Activated CD4-positive, alpha-beta T cell treated with anti-CD3 and anti-CD28 coated beads for 36 hours (primary cell): ENCODE measurements at places on chromosomes 1 and 21. TPM values are rescaled to one million over a fixed set of nuclear protein-coding genes. Genes with fewer than 3 reads are reported as not detected.

DNA sequence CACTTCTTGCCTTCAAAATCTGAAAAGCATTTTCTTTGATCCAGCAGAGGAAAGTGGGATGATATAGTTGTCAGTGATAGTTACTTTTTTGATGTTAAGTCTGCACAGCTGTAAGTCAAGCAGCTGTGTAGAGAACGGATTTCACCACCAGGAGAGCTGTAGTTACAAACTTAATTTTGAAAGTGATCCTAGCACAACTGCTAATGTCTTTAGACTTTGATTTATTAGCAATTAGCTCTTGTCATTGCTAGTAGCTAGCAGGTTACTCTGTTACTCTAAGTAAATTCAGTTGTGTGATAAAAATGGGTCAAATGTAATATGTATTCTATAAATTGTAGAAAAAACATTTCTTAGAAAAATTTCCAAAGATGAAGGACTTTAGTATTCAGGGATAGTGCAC is 46.0 kb downstream of the ALG6 start:
- H3K4me1 ChIP-seq = no peaks in the 10 kb centered on the region
- H3K4me3 ChIP-seq = no peak overlapping the region
- H3K36me3 ChIP-seq = peaks cover 21% of the 10 kb centered on the region
- no peaks in the 10 kb centered on the region for H3K27me3 ChIP-seq
- H3K27ac ChIP-seq = no peak overlapping the region

DNA sequence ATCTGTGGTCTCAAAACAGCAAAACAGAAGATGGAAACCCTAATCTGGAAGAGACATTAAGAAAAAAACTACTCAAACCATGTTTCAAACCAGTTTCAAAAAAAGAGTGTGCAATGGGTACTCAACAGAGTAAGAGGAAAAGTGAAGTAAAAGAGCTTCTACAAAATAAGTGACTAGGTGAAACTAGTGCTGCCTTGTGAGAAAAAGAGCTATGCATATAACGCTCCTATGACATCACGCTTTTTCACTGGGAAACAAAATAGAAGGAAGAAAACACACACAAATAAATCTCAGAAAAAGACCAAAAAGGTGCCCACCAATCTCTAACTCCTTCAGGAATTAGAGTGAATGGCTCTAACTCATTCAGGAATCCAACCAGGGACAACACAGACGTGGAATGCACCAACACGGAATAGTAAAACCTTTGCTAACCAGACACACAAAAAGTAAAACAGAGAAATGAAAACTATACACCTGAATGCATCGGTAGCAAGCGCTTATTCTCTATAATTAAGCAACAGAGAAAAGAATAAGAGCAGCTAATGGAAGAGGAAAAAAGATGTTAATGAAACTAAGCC is 1.3 kb downstream of the FOXJ3 start:
- no peaks in the 10 kb centered on the region for H3K27me3 ChIP-seq
- DNase-seq = no peak
- peak overlapping the region; percentile 78 for H3K27ac ChIP-seq

SERTAD4 gene
- total RNA-seq = not detected

- no peaks in the 10 kb centered on the region for H3K27me3 ChIP-seq
- H3K36me3 ChIP-seq = no peaks in the 10 kb centered on the region
- no peak for DNase-seq
- no peak overlapping the region for H3K4me3 ChIP-seq
- peaks cover 25% of the 10 kb centered on the region for H3K4me1 ChIP-seq
- H3K27ac ChIP-seq = no peak overlapping the region
Measured at GRCh38 chr1:83689921-83690868, 308.7 kb downstream of the TTLL7 start.

DNA sequence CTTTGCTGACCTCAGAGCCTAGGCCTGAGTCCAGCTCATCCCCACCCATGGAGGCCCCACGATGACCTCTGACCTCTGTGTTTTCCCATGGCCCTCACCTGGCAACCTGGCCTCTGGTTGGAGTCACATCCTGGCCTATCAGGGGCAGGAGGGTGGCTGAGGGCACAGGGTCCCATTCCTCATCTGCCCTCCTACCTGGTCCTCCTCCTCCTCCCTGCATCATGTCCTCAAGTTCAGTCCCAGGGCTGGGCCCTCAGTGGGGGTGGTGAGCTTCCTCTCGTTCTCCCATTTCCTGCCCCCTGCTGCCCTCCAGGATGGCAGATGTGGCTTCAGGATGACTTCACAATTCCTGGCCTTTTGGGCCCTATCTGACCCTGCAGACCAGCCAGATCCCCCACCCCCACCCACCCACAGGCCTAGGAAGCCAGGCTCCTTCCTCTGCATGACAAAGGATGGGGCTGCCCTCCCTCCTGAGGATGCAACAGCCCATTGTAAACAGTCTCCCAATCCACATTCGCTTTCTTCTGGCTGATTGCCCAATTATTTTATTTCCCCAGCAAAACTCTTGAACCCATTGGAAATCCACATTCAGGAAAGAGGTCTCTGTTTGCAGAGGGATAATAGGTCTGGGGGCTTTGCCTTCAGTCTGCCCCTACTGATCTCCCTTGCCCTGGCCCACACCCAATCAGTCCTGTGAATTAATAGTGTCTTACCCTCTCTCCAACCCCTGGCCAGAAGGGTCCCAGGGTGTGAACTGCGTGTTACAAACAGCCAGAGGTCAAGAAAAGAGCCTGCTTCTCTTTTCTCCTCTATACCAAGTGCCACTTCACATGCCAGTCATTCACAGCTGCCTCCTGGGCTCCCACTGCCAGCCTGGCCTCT is 10.3 kb upstream of the LEFTY1 start:
- H3K4me1 ChIP-seq = peaks cover 39% of the 10 kb centered on the region
- H3K36me3 ChIP-seq = no peaks in the 10 kb centered on the region
- no peaks in the 10 kb centered on the region for H3K27me3 ChIP-seq
- H3K4me3 ChIP-seq = no peak overlapping the region
- peak overlapping the region; percentile 88 for H3K27ac ChIP-seq
- DNase-seq = no peak

- peaks cover 58% of the 10 kb centered on the region for H3K36me3 ChIP-seq
- H3K27me3 ChIP-seq = no peaks in the 10 kb centered on the region
- H3K4me3 ChIP-seq = no peak overlapping the region
- H3K27ac ChIP-seq = peak overlapping the region; percentile 85
Measured at GRCh38 chr1:160607011-160607671, 27.8 kb upstream of the CD84 start.

AMIGO1 gene
- total RNA-seq = 2.0 TPM

DNA sequence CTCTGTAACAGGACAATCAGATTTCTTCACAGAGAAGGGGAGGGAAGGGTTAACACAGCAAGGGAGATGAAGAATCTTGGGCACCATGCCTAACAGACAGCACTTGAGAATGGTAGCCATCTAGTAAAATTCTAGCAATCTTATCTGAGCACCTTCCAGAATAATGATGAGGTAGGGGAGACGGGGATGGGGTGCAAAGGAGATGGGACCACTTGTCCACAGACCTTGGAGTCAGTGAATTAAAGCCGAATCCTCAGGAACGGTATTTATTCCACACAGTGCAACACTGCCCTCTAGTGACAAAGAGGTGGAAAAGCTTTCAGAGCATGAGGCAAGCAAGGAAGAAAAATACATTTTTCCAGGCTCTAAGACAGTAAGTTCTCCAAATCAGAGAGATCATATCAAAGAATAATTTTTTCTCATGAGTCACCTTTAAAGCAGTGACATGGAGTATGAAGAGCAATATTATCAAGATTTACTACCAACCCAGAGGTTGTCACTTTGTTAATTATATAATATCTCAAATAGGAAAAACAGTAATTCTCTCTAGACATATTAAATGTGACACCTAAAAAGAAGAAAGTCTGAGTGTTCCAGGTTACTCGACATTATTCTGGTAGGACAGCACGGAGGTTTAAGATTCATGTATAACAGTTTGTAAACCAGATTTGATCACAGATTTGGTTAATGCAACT is 43.3 kb upstream of the LPAR3 start:
- peaks cover 17% of the 10 kb centered on the region for H3K36me3 ChIP-seq
- no peaks in the 10 kb centered on the region for H3K27me3 ChIP-seq
- H3K4me3 ChIP-seq = no peak overlapping the region
- DNase-seq = peak; percentile 25
- no peak overlapping the region for H3K27ac ChIP-seq

CDK11B gene
- 36.3 TPM for total RNA-seq

IRF6 gene
- 0.11 TPM for total RNA-seq

ASTN1 gene
- total RNA-seq = not detected

LYSMD1 gene
- total RNA-seq = 5.1 TPM

DNA sequence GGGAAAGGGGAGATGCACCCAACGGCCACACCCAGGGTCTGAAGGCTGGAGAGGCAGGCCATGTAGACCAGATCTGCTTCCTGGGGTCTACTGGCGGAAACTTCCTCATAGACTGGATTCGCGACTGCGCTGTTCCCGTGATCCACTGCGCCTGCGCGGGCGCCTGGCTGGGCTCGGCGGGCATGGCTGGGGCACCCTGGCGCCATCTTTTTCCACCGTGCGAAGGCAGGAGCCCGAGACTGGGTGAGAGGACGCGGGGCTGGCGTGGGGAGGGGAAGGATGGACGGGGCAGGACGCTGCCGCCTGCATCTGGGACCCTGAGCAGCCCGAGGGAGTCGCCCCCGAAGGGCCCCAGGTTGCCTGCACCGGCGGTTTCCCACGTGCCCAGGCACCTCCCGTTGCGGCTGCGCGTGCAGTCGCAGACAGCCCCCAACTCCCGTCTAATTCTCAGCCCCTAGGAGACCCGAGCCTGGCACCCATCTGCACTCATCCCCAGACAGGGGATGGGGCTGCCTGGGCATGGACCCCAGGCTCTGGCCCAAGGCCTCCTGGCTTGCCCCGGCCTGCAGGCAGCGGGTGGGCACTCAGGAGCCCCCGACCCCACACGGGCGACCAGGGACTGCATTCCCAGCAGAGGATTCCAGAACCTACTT is 12.4 kb upstream of the FAM3B start:
- H3K36me3 ChIP-seq = no peaks in the 10 kb centered on the region
- H3K27me3 ChIP-seq = no peaks in the 10 kb centered on the region
- DNase-seq = no peak
- no peak overlapping the region for H3K27ac ChIP-seq
- H3K4me1 ChIP-seq = no peaks in the 10 kb centered on the region

DNA sequence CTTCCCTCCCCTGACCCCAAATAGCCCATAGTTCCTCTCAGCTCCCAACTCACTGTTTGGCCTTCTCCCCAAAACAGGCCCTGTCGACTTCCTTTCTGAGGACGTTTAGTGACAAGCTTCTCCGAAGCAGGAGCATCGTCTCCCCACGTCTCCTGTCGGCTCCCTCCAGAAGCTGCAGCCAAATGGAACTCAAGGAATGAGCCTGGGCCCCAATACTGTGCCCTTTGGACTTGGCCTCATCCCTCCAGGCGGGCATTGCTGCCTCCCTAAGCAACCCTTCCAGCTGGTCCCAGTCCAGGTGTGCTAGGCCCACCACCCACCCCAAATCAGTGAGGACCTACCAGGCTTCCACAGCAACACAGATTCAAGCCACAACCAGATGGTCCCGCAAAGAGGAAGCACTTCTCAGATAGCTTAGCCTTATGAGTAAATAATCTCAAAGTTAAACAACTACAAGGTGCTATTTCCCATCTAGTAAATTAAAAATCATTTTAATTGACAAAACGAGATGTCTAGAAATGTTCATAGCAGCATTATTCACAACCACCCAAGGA is 33.0 kb downstream of the ACOT7 start:
- no peaks in the 10 kb centered on the region for H3K27me3 ChIP-seq
- H3K4me1 ChIP-seq = peaks cover 63% of the 10 kb centered on the region
- H3K4me3 ChIP-seq = no peak overlapping the region
- H3K36me3 ChIP-seq = peaks cover 3% of the 10 kb centered on the region
- no peak for DNase-seq

EPHB2 gene
- total RNA-seq = not detected

DNA sequence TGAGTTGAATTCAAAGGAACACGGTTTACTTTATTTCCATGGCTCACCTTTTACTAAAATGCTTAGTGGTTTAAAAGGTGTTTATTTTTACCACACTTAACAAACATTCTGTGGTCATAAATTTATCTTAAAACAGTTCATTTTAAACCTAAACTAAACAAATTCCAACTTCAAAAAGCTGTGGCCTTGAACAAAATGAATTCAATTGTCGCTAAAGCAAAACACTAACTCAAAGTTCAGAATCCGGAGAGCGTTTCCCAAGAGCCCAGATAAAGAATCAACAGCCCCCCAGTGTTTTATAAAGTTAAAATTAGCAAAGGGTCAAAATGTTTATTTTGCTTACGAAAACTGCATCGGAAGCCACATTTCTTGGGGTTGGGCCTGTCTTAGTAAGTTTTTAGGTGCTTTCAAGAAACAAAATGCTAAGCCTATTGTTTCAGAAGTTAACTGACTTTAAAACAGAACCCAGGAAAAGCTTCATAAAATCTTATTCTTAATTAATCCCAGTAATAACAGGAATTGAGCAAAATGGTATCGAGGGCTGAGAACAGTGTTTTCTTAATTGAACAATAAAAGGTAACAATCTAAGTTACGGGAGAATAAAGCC is 1.3 kb downstream of the PUM1 start:
- peaks cover 32% of the 10 kb centered on the region for H3K36me3 ChIP-seq
- no peaks in the 10 kb centered on the region for H3K27me3 ChIP-seq
- H3K4me3 ChIP-seq = peak overlapping the region; percentile 92
- no peak for DNase-seq

DNA sequence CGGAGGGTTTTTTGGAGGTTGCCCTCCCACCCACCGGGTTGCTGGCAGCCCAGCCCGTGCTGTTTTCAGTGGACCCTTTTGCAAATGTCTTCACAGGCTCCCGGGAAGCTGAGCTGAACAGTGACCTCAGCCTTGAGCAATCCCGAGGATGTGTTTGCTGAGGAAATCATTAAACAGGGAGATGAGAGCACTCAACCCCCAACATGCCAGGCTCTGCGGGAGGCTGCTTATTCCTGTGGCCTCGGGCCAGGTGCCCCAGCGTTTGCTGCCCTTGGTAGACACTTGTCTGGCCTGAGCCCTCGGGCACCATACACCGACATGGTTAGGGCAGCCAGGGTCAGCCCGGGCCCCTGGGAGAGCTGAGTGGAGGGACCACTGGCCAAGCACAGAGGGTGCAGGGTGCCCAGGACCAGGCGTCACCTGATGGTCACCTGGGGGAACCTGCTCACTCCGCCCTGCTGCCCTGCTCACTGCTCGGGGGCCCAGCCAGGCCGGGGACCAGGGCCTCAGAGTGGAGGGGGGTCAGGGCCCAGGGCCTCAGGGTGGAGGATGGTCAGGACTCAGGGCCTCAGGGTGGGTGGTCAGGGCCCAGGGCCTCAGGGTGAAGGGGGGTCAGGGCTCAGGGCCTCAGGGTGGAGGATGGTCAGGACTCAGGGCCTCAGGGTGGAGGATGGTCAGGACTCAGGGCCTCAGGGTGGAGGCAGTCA is 42.5 kb upstream of the POFUT2 start:
- no peaks in the 10 kb centered on the region for H3K27me3 ChIP-seq
- H3K36me3 ChIP-seq = no peaks in the 10 kb centered on the region
- H3K4me1 ChIP-seq = no peaks in the 10 kb centered on the region
- no peak overlapping the region for H3K4me3 ChIP-seq

DNA sequence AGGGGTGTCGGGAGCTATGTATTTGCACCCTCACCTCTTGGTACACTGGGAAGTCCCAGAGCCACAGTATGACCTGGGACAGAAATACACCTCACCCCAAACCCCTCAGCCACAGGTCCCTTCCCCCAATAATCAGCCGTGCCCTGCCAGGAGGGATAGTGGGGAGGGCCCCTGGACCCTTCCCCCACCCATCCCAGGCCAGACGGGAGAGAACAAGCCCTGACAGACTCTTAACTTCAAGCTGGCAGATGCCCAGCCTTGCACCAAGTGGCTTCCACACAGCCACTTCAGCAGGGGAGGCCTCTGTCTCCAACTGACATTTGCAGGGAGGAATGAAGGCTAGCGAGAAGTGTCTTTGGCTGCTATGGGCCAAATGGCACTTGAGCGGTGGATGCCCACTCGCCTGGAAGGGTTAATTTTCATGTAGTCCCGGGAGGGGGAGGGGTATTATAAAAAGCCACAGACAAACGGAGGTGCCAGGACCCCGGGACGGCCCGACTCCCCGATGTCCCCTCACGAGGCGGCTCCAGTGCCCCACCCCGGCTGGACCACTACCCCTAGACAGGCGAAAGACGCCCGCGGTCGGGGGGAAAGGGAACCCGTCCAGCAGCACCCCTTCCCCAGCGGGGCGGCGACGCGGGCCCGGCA is 495 bp downstream of the SYNC start:
- H3K4me1 ChIP-seq = peaks cover 9% of the 10 kb centered on the region
- H3K27me3 ChIP-seq = peaks cover 27% of the 10 kb centered on the region
